Naive thymus-derived CD4-positive, alpha-beta T cell (primary cell): ENCODE measurements at places on chromosomes 4 and X. TPM values are rescaled to one million over a fixed set of nuclear protein-coding genes. Genes with fewer than 3 reads are reported as not detected.
A peak's percentile ranks its signal among the peaks of the same experiment; 100 is the strongest.

The MAGEC1 gene
- total RNA-seq = not detected

- no peaks in the 10 kb centered on the region for H3K36me3 ChIP-seq
- H3K27ac ChIP-seq = peak within 1 kb of the TSS; percentile 80
- H3K4me1 ChIP-seq = no peaks in the 10 kb centered on the region
- H3K27me3 ChIP-seq = no peaks in the 10 kb centered on the region
- DNase-seq = peak; percentile 80
- H3K4me3 ChIP-seq = peak within 1 kb of the TSS; percentile 53
These were observed at the start of gene HPRT1 for GRCh38 chrX:134460005-134460861. Gene HPRT1 (plus strand): TSS chrX:134460165. CDS start chrX:134460312, 147 bp downstream.

DNA sequence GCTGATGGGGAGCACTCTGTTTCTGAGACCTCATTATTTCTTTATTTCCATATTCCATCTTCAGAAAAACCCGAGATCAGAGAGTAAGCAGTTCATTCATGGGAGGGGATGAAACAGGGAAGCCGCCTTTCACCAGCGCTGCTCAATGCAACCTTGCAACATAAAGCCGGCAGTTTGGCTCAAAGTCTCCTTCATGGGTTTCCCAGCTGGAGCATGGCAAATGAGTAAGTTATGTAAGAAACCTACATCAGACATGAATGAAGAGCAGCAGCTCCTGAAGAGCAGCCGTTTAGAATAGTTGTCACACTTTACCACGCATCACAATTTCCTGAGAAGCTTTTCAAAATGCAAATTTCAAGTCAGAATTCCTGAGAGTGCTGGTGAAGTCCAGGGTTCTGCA, 578.8 kb downstream of the FSTL5 start:
- H3K4me3 ChIP-seq = no peak overlapping the region
- no peaks in the 10 kb centered on the region for H3K4me1 ChIP-seq
- DNase-seq = no peak
- no peak overlapping the region for H3K27ac ChIP-seq
- H3K27me3 ChIP-seq = no peaks in the 10 kb centered on the region

DNA sequence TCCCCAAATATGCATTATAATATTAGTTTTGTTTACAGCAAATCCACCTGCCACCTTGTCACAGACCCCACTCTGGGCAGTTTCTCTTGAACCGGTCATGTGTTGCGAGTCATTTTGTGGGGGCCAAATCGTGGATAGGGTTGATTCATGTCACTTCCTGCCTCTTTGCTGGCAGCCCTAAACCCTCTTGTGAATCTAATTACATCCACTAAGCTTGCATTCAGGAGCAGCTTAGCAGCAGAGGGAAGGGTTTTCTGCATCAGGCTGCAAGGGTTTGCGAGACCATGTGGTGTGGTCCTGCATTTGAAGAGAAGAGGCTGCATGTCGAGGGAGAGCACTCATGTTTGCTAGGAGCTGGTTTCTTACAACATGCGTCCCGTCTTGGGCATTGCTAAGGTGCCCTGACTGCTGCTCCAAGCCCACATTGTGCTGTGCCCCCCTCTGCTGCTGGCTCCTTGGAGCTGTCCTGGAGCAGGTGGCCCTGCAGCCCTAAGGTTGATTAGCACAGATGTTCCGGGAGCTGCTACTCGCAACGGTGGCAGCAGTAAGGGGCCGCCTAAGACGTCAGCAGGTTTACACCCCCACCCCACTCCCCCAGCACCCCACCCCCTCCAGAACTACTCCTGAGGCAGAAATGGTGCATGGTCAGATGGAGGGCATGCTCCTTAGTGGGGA, 88.9 kb upstream of the CLDN34 start:
- no peak overlapping the region for H3K27ac ChIP-seq
- no peak overlapping the region for H3K4me3 ChIP-seq
- H3K4me1 ChIP-seq = no peaks in the 10 kb centered on the region
- no peak for DNase-seq

GRCh38 chr4:6688879-6689505, 4.7 kb upstream of the S100P start:
- no peaks in the 10 kb centered on the region for H3K27me3 ChIP-seq
- H3K27ac ChIP-seq = peak overlapping the region; percentile 61
- peak overlapping the region; percentile 43 for H3K4me3 ChIP-seq
- H3K4me1 ChIP-seq = peaks cover 53% of the 10 kb centered on the region
- H3K36me3 ChIP-seq = no peaks in the 10 kb centered on the region
- DNase-seq = no peak

- no peak for DNase-seq
- H3K4me1 ChIP-seq = peaks cover 10% of the 10 kb centered on the region
- no peaks in the 10 kb centered on the region for H3K27me3 ChIP-seq
- H3K27ac ChIP-seq = no peak overlapping the region
- H3K36me3 ChIP-seq = no peaks in the 10 kb centered on the region
These were observed 112.5 kb downstream of the ADRA2C start for GRCh38 chr4:3878678-3879077.

DNA sequence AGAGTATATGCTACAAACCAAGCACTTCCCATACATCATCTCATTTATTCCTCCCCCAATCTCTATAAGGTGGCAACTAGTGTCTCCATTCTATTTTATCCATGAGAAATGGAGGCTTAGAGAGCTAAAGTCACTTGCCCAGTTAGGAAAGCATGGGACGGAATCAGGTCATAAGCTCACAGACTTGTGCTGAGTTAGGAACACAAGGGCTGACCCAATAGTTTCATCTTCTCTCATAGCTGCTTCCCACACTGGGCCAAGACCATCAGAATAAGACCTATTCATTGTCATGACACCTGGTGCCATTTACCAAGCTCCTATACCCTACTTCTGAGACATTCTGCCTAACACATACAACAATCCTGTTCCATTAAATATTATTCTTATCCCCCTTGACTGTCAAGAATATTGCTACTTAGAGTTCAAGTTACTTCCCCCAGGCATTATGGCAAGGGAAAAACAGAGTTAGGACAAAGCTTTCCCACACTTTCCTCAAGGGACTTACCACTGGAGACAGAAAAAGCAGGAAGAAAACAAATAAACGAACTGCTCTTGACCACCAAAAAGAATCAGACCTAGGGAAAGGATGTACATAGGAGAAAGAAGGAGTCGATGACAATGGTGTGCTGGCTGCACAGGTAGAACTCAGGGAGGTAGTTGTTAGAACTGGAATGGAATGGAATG, 167.8 kb downstream of the LDB2 start:
- no peaks in the 10 kb centered on the region for H3K4me1 ChIP-seq
- H3K27me3 ChIP-seq = no peaks in the 10 kb centered on the region
- DNase-seq = no peak
- no peak overlapping the region for H3K27ac ChIP-seq
- no peak overlapping the region for H3K4me3 ChIP-seq
- no peaks in the 10 kb centered on the region for H3K36me3 ChIP-seq

DNA sequence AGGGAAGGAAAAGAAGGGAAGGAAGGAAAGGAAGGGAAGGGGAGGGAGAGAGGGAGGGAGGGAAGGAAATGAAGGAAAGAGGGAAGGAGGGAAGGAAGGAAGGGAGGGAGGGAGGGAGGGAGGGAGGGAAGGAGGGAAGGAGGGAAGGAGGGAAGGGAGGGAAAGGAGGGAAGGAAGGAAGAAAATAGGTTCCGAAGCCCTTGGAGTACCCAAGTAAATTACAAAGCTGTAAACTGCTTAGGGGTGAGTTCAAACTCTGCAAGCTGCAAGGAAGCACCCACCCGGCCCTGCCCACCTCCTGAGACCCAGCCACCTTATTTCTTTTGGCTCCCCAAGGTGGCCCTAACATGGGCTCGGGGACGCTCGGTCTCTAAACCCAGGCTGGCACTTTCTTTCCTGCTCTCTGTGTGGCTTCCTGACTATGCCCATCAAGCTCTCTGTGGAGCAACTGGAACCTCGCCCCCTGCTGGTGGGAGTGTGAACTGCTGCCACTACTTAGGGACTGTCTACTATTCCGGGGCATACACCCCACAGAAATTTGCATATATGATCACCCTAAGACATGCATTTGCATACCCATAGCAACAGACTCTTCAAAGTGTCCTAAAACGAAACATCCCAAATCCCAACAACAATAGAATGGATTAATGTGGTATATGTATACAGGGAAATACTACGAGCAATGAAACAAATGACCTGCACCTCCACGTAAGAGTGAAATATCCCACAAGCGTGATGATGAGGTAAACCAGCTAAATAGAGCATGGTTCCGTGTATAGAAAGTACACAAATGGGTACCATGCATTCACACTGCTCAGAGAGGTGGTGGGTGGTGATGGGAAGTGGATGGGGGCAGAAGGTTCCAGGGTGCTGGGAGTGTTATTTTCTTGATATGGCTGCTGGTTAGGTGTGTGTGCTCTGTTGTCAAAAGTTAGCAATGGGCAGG, 151.7 kb upstream of the TBL1X start:
- H3K4me3 ChIP-seq = no peak overlapping the region
- H3K27me3 ChIP-seq = no peaks in the 10 kb centered on the region
- DNase-seq = peak; percentile 12
- no peak overlapping the region for H3K27ac ChIP-seq

DNA sequence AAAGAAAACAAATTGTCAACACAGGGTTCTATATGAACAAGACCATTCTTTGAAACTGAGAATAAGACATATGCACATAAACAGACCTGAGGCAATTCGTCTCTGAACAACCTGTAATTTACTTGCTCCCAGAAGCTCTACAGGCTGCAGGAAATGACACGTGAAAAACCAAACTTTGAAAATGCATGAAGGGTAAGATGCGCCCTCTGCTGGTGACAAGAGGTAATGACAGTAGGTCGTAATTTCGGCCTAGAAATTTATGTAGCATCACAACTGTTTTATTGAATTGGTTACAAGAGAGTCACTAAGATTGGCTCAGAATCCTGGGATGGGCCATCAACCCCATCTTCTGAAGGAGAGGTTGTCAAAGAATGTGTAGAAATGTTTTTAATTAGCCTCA, 276.5 kb downstream of the PPP4R3C start:
- H3K36me3 ChIP-seq = no peaks in the 10 kb centered on the region
- H3K27ac ChIP-seq = no peak overlapping the region
- H3K4me1 ChIP-seq = no peaks in the 10 kb centered on the region
- no peak overlapping the region for H3K4me3 ChIP-seq
- DNase-seq = peak; percentile 41
- no peaks in the 10 kb centered on the region for H3K27me3 ChIP-seq

- no peaks in the 10 kb centered on the region for H3K36me3 ChIP-seq
- DNase-seq = no peak
- no peak overlapping the region for H3K27ac ChIP-seq
- no peak overlapping the region for H3K4me3 ChIP-seq
- no peaks in the 10 kb centered on the region for H3K27me3 ChIP-seq
- no peaks in the 10 kb centered on the region for H3K4me1 ChIP-seq
These were observed 38.6 kb downstream of the PJA1 start for GRCh38 chrX:69126642-69127041.

- no peak overlapping the region for H3K27ac ChIP-seq
- no peaks in the 10 kb centered on the region for H3K4me1 ChIP-seq
- no peaks in the 10 kb centered on the region for H3K36me3 ChIP-seq
- H3K4me3 ChIP-seq = no peak overlapping the region
- no peaks in the 10 kb centered on the region for H3K27me3 ChIP-seq
These were observed 155.9 kb upstream of the WDR1 start for GRCh38 chr4:10272511-10272910.

The TNIP3 gene
- 0.90 TPM for total RNA-seq

DNA sequence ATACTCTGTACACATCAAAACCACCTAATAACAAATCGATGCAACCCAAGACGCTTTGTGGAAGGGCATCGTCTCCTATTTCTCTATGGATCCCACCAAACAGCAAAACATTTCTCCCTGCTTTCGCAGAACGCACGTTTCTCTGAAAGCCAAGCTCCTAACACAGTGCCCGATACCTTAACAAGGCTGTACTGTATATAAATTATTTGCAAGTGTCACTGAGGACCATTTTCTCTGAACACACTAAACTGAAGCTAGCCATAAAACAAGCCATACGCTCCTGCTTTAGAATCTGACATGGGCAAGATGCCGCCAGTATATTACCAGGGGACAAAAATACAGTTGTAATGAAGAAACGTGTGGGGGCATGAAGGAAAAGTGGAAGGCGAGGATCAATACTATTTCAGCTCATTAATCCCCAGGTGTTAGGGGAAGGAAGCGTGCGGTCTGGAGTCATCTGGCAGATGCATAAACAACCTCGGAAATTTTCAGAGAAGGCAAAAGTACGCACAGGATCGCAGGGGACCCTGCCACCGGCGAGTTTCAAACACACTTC, 703 bp downstream of the KCNIP4 start:
- H3K4me3 ChIP-seq = no peak overlapping the region
- no peaks in the 10 kb centered on the region for H3K27me3 ChIP-seq
- no peak for DNase-seq
- H3K27ac ChIP-seq = no peak overlapping the region

DNA sequence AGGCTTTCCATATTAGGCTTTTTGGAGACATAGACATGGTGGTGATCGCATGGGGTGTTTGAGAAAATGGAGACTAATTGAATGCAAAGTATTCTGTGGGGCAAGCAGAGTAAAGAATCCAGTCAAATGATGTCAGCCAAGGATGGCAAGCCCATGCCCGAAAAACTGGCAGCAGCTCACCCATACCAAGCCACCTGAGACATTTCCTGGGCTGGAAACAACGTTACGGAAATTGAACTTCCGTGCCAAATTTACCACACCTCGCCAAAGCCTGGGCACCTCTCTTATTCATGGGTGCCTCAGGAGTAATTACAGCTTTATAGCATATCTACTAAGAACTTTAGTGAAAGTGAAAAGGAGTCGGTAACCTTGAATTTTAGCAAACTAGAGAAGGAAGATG, 166.4 kb downstream of the CBR4 start:
- DNase-seq = no peak
- no peaks in the 10 kb centered on the region for H3K4me1 ChIP-seq
- H3K36me3 ChIP-seq = no peaks in the 10 kb centered on the region
- H3K27ac ChIP-seq = no peak overlapping the region
- H3K4me3 ChIP-seq = no peak overlapping the region

DNA sequence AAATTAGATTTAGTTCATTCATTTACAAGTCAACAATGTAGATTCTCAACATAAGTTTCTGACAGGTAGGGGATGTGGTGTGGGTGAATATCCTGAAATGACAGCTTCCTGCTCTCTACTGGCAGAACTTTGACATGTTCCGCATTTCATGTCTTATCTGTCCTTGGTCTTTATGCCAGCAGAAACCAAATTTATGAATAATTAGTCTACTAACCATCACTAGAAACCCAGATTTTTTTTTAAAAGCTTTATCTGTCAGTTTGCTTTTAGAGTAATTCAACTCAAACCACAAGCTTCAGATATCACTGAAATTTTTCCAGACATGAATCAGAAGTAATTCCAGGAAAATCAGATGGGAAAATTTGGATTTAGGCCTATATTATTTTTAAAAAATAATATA, 17.9 kb downstream of the COQ2 start:
- H3K27ac ChIP-seq = no peak overlapping the region
- H3K36me3 ChIP-seq = no peaks in the 10 kb centered on the region
- H3K27me3 ChIP-seq = no peaks in the 10 kb centered on the region
- H3K4me1 ChIP-seq = no peaks in the 10 kb centered on the region
- H3K4me3 ChIP-seq = no peak overlapping the region
